Hippocampal formation (tissue), 2 donors: ENCODE measurements at places on chromosomes 1 and 21.
A peak's percentile ranks its signal among the peaks of the same experiment; 100 is the strongest.

DNA sequence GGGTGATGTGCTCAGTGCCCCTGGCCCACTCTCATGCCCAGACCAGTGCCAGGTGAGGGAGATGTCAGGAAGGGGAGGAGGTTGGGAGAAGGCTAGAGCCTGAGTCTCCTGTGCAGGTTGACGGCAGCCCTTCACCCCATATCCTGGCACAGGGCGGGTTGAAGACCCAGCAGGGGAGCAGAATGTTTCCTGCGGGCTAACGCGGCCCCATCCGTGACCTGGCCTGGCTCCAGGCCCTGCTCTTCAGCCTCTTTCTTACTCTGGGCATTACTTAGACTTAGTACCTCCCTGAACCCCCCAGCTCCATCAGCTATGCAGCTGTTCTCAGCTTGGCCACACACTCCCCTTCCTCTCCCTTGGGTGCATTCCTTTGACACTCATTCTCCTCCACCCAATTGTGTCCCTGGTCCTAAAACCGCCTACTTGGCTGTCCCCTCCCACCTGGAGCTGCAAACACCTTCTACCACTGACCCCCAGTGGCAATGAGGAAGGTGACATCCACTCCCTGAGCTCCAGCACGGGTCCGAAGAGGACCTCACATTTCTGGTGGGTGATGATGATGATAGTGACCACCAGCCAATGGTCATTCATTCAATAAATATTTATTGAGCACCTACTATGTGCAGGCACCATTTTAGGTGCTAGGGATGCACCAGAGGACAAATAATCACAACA lies 179.0 kb downstream of the PTPRU start:
- DNase-seq = no peak

DNA sequence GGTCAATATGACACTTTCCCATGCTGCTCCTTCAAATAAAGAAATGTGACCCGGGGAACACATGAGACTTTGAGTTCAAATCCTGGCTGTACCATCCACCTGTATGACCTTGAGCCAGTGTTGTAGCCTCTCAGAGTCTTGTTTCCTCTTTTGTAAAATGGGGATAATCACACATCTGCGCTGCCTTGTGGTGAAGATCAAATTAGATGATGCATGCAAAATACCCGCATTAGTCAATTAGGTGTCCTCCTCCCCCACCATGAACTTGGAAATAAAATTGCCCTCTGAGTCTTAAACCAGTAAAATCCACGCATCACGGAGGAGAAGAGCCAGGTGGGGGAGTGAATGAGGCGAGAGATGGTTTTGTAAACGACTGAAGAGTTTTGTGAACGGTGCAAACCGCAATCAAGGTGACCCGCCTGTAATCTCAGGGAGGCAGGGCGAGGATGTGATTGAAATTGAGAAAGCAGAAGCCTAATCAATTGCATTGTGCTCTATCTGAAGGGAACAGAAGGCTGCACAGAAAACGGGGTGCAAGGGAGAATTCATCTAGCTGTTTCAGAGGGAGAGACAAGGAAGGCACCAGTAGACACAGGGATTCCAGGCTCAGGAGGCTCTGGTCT lies 5.8 kb upstream of the AHDC1 start:
- no peak for DNase-seq

- no peak for DNase-seq
Observed at GRCh38 chr1:168520832-168521231, 23.0 kb downstream of the XCL2 start.

GRCh38 chr1:212457740-212458338 lies 25.1 kb downstream of the NENF start:
- peak; percentile 39 for DNase-seq

GRCh38 chr1:47371016-47371517 lies 37.5 kb downstream of the CMPK1 start:
- DNase-seq = no peak

DNA sequence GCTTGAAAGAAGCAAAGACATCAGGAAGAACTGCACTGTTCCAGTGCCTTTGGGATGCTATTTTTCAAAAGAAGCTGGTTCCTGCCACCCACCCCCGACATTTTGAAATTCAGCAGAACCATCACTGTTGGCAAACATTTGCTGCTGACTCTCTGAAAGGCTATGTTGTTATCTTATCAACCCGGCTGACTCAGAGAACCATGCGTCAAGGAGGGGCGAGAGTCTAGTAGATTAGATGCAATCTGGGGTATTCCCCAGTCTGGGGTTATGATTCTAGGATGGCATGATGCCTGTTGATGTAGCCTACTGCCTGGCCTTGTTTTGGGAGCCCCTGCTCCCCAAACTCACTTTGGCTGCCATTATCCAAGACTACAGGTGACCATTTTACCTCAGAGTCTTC lies 267.8 kb upstream of the RUNX1 start:
- no peak for DNase-seq

DNA sequence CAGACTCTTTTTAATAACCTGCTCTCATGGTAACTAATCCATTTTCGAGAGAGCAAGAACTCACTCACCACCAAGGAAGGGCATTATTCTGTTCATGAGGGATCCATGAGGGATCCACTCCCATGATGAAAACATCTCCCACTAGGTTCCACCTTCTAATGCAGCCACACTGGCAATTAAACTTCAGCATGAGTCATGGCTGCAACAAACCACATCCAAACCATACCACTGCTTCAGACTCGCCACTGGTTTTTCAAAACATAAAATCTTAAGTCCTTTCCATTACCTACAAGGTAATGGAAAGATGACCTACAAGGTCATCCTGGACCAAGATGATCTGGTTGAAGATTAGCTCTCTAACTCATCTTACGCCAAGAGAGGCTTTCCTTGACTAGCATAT lies 405.1 kb downstream of the VAV3 start:
- DNase-seq = no peak

DNA sequence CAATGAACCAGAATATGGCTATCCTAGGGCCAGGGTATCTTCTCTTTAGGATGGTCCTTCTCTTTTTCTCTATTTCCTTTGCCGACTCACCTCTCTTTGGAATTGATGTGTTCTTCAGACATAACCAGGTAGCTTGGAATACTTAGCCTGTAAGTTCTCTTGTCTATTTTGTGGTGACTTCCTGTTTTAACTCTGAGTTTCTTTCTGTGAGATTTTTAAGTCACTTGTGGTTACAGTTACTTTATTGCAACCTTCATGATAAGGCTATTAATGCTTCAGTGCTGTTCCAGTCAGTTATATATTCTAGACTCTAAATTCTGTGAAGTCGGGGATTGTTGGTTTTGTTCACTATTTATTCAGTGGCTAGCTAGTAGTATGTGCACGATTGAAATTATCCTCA lies 46.2 kb downstream of the DISP1 start:
- no peak for DNase-seq

DNA sequence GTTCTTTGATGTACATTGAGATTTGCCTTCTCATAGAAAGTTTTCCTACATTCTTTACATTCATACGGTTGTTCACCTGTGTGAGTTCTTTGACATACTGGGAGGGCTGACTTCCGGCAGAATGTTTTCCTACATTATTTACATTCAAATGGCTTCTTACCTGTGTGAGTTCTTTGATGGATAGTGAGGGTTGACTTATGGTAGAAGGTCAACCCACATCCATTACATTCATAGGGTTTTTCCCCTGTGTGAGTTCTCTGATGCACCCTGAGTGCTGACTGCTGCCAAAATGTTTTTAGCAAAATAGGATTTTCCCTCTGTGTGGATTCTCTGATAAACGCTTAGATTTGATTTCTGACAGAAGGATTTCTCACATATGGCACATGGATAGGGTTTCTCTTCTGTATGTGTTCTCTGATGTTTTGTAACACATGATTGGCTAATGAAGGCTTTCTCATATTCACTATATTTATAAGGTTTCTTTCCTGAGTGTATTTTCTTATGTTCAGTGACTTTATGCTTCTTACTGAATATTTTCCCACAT lies 37.7 kb downstream of the JMJD4 start:
- no peak for DNase-seq

- no peak for DNase-seq
Observed at GRCh38 chr1:115671176-115671934, 29.6 kb downstream of the VANGL1 start.

GRCh38 chr1:67555461-67556296 lies 125.5 kb upstream of the SERBP1 start:
- no peak for DNase-seq

DNA sequence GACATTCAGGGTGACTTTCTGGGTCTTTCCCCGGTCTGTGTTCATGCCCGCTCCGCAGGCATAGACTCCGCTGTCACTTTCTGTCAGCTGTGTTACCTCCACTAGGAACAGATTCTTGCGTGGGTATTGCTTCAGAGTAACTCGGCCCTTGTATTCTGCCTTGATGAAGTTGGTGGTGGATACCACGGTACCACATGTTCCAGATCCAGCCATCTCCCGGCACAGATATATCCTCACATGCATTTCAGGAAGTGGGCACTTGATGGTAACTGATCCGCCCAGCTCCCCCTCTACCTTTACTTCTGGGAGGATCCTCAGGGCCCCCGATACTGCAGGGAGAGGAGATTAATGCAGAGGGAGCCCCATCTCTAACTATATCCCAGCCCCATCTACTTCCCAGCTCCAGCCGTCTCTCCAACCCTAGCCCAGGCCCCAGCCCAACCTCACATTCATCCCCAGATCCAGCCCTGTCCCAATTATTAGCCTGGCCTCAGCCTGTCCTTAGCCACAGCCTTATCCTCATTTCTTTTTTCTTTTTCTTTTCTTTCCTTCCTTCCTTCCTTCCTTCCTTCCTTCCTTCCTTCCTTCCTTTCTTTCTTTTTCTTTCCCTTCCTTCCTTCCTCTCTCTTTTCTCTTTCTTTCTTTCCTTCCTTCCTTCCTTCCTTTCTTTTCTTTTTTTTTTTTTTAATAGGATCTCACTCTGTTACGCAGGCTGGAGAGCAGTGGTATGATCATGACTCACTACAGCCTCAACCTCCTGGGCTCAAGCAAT lies 7.8 kb downstream of the FCMR start:
- DNase-seq = no peak

DNA sequence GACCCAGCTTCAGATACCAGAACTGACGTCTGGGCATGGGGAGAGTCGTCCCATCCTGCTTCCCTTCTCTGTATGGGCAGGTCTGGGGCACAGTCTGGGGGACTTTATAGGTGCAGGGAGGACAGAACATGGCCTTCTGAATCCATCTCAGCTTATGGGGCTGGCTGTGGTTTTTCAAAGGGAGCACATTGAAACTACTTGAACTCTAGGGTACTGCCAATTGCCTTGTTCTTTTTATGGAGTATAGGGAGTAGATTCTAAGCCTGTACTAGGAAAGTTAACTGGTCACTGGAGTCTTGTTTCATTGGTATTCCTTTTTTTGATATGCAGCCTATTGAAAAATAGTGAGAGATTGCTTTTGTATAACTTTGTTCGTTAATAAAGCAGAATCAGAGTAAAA lies 90.2 kb downstream of the ATP5PO start:
- DNase-seq = no peak

GRCh38 chr1:84467298-84467697 lies 11.8 kb upstream of the RPF1 start:
- DNase-seq = no peak

GRCh38 chr1:102181341-102181740 lies 184.6 kb upstream of the OLFM3 start:
- DNase-seq = no peak

GRCh38 chr1:74592580-74593355 lies 80.4 kb upstream of the LRRC53 start:
- DNase-seq = no peak

- no peak for DNase-seq
Observed at GRCh38 chr1:47564570-47564969, 126.7 kb downstream of the FOXD2 start.

DNA sequence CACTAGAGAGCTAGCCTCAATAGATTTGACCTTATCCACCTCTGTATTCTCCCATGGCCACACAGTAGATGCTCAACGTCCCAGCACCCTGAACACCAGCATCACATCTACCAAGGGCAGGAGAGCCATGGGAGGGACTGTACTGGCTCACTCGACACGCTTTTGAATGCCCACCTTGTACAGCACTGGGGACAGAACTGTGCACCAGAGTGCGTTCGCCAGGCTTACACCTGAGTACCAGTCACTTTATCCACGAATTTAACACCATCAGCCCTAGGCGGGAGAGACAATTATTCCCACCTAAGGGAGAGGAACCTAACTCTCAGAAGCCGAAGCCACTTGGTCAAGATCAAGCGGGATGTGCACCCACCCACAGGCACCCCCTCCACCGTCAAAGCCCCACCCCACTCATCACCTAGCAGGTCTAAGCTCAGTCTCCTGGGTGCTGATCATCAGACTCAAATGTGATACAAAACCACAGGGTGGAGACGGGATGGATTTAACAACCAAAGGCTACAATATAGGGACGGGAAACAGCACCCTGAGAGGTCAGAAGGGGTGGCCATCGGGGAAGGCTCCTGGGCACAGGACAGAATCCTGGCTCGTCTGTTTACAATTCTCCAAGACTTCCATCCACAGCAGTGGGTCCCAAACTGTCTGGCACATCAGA lies 110.5 kb downstream of the GLIS1 start:
- no peak for DNase-seq

DNA sequence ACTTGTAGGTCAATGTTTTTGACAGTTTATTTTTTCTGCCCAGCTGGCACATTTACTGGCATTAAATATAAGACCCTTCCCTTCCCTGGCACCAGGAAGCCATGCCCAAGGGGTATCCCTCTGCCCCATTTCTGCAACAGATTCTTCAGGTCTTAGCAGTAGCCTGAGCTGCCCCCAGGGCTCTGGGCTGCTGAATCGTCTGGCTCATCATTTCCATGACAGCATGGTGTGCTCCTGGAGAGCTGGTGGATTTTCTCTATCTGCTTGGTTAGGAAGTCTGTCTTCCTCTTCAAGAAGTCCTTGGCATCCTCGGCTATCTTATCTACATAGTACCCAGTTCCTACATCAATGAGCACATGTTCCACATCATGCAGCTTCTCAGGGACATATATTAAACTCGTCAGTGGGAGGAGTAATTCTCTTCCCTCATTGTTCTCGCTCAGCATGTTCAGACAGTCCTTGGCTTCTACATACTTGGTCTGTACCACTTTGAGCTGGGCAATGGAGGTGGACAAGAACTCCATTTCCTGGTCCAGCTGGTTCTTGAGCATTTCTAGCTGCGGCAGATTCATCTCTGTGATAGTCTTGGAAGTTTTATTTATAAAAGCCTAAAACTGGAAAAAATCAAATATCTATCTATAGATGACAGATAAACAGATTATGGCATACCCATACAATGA lies 23.5 kb downstream of the MIA3 start:
- no peak for DNase-seq

DNA sequence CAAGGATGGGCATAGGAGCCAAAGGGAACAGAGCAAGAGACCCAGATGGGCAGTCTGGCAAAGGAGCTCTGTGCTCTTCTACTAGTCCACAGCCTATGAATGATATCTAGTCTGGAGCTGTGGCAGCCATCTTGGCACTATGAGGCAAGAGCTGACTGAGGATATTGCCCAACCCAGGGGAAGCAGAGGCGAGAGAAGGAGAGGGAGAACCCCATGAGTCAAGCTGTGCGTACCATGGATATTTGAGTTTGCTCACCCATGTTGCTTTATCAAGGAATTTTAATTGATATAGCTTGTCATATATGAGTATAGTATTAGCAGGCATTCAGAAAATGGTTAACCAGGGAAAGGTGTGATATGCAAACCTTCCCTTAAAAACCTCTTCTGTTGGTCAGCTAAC lies 420.9 kb downstream of the PRDM2 start:
- DNase-seq = no peak

GRCh38 chr1:169708647-169709046 lies 2.8 kb downstream of the SELL start:
- no peak for DNase-seq
